ENCODE measurements at places on chromosomes 6 and 20.

DNA sequence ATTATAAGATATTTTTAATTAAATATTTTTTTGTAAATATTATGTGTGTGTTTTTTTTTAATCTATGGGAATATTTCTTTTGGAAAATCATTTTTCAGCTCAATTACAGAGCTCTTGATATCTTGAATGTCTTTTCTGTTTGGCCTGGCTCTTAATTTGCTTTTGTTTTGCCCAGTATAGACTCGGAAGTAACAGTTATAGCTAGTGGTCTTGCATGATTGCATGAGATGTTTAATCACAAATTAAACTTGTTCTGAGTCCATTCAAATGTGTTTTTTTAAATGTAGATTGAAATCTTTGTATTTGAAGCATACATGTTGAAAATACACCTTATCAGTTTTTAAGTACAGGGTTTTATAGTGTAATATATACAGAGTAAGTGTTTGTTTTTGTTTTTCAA lies 2.6 kb downstream of the ID4 start:
- H3K4me3 ChIP-seq = peak overlapping the region; percentile 90
- peaks cover 44% of the 10 kb centered on the region for H3K4me1 ChIP-seq
- H3K27ac ChIP-seq = peak overlapping the region; percentile 98
- DNase-seq = no peak
- H3K27me3 ChIP-seq = no peaks in the 10 kb centered on the region

GRCh38 chr6:92196325-92196724 lies 1223.0 kb downstream of the EPHA7 start:
- H3K27ac ChIP-seq = no peak overlapping the region
- no peak overlapping the region for H3K4me3 ChIP-seq
- no peaks in the 10 kb centered on the region for H3K27me3 ChIP-seq
- H3K4me1 ChIP-seq = no peaks in the 10 kb centered on the region
- H3K36me3 ChIP-seq = no peaks in the 10 kb centered on the region

DNA sequence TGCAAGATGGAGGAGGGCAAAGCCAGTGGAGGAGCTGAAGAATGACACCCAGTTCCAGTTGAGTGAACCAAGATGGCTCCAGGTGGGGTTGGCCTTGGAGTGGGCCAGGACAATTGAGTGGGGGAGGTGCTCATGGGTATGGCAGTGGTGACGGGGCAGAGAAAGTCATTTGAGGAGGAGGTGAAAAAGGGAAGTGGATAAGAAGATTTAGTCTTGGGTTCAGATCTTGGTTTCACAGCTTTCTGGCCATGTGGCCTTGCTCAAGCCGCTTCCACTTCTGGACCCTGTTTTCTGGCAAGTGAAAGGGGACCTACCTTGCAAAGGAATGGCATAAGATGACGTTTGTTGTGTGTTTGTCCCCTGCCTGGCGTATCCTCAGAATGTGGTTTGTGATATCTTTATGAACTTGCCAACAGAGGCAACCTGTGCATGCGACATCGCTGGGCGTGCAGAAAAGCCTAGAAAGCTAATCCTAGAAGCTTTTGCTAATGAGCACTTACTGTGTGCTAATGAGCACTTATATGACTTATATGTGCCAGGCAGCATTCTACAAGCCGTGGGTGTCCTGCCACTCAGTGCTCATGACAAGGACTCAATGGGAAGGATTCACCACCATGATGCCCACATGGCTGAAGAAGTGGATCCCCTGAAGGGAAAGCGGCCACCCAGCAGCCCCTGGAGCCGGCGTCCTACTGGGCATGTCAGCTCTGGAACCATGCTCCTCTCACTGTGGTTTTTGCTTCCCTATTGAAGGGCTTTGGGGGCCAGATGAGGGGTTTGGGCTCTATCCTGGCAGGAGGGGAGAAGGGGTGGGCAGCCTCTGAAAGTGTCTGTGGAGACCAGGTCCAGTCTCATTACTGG lies 23.6 kb upstream of the STX16 start:
- H3K36me3 ChIP-seq = no peaks in the 10 kb centered on the region
- H3K4me3 ChIP-seq = no peak overlapping the region
- H3K27me3 ChIP-seq = no peaks in the 10 kb centered on the region
- H3K27ac ChIP-seq = no peak overlapping the region

- no peaks in the 10 kb centered on the region for H3K36me3 ChIP-seq
- H3K4me3 ChIP-seq = peak overlapping the region; percentile 16
- DNase-seq = no peak
These were observed 18.6 kb downstream of the TAB2 start for GRCh38 chr6:149335924-149336608.

GRCh38 chr6:14754751-14755513 lies 490.9 kb upstream of the JARID2 start:
- no peak for DNase-seq
- H3K4me3 ChIP-seq = no peak overlapping the region
- H3K27ac ChIP-seq = no peak overlapping the region
- H3K36me3 ChIP-seq = no peaks in the 10 kb centered on the region
- no peaks in the 10 kb centered on the region for H3K27me3 ChIP-seq

DNA sequence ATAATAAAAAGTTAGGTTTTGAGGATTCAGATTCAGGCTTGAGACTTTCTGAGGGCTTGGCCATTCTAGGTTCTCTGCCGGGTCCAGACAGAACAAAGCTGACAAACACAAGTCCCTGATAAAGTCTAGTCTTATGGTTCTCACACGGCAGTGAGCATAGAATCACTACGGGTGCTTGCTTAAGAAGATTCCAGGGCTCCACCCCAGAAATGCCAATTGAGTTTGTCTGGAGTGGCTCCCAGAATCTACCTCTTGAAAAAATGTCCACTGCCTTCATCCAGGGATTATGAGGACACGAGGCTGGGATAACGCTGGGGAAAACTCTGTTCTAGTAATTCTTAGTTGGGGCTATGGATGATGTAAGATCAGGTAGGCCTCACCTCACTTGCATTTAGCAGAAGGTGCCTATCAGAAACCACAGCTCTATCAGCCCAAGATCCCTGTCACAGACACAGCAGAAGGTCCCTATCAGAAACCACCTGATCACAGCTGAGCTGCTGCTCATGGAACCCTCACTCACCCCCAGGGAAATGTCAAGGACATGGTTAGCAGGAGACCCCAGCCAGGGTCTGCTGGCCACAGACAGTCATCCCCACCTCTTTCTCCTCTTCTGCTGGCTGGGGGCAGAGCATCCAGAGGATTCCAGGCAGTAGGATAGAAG lies 52.3 kb downstream of the RAB44 start:
- DNase-seq = no peak
- H3K4me3 ChIP-seq = no peak overlapping the region
- no peak overlapping the region for H3K27ac ChIP-seq
- H3K27me3 ChIP-seq = no peaks in the 10 kb centered on the region

DNA sequence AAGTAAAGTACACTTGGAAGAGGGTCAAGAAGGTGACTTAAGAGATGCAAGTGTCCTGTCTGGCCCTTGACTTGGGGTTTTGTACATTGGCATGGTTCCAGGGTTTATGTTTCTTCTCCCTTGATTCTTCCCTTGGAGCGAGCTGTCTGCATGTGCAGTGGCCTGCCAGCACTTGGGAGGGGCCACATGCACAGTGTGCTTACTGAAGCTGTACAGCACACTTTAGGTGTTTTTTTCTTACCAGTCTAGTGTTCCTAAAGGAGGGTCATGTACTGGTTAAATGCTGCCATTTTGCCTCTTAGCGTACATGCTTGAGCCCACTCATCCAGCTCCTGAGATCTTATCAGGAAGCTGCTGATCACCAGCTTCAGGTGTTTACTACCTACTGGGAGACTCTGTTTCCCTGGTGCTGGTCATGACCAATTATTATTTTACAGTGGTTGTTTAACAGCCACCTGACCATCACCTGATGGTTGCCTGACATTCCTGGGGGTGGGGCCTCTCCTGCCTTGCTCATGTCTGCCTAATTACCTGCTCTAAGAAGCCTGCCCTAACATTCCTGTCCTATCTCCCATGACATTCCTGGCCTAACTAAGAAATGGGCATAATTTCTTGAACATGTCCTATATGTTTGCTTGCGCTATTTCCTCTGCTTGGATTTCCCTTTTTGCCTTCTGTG lies 182.9 kb downstream of the MCHR2 start:
- no peaks in the 10 kb centered on the region for H3K36me3 ChIP-seq
- H3K27ac ChIP-seq = no peak overlapping the region
- DNase-seq = no peak

- no peak overlapping the region for H3K4me3 ChIP-seq
- H3K27me3 ChIP-seq = no peaks in the 10 kb centered on the region
- DNase-seq = no peak
- H3K36me3 ChIP-seq = no peaks in the 10 kb centered on the region
These were observed 604.7 kb downstream of the RFPL4B start for GRCh38 chr6:112951829-112952228.

GRCh38 chr20:16224836-16225235 lies 348.4 kb downstream of the KIF16B start:
- no peaks in the 10 kb centered on the region for H3K4me1 ChIP-seq
- H3K27ac ChIP-seq = no peak overlapping the region
- no peak overlapping the region for H3K4me3 ChIP-seq
- H3K27me3 ChIP-seq = no peaks in the 10 kb centered on the region
- no peaks in the 10 kb centered on the region for H3K36me3 ChIP-seq

DNA sequence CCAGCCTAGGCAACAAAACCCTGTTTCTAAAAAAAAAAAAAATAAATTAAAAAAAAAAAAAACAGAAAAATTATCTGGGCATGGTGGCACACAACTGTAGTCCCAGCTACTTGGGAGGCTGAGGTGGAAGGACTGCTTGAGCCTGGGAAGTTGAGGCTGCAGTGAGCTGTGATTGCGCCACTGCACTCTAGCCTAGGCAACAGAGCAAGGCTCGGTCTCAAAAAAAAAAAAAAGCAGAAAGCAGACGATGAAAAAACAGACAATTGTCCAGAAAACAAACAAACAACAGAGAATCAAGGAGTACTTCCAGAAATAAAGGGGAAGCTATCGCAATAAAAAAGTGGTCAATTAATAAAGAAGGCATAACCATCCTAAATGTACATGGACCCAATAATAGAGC lies 229.4 kb downstream of the GMDS start:
- no peak overlapping the region for H3K4me3 ChIP-seq

DNA sequence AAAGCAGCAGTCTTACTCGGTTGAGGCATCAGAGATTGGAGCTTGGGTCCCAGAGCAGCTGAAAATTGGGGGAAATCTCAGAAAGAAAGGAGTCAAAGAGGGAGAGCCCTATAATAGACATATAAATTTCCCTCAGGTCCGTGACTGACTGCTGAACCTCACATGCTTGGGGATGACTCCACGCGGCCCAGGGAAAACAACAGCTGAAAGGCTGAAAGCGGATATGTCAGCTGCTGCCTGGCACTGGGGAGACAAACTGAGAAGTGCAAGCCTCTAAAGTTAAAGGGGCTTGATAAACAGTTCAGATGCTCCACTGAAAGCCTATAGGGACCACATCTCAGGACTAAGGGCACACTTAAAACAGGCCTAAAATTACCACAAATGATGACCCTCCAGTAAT lies 255.9 kb upstream of the RIN2 start:
- no peaks in the 10 kb centered on the region for H3K36me3 ChIP-seq
- no peaks in the 10 kb centered on the region for H3K4me1 ChIP-seq
- no peaks in the 10 kb centered on the region for H3K27me3 ChIP-seq
- no peak overlapping the region for H3K27ac ChIP-seq
- H3K4me3 ChIP-seq = no peak overlapping the region

DNA sequence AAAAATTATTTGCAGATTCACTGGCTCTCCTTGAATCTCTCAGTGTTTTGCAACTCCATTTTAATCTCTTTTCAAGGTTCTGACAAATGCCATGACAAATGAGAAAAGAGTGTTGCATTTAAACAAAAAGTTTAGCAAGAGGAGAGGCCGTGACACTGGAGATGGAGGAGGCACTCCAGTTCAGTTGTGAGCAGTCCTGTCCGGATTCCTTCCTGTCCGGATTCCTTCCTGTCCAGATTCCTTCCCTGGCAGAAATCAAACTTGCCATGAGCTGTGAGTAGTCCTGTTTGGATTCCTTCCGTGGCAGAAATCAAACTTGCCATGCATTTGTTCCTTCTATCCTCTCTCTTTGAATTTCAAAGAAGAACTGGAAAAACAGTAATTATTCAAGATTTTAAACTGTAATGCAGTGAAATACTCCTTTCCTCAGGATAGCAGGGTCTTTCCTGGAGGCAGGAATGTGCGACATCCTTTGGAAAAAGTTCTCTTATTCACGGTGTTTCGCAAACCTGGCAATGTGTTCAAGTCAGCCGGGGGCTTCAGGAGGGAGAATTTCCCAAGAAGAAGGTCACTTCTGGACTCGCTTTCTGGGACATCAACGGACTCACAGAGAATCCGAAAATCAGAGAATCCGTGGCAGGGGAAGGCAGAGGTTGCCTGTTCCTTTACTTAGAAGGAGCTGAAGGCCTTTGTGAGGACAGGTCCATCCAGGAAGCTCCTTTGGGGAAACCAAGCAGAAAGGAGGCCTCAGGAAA lies 48.7 kb upstream of the DACT2 start:
- peaks cover 45% of the 10 kb centered on the region for H3K4me1 ChIP-seq
- peak overlapping the region; percentile 39 for H3K27ac ChIP-seq
- no peaks in the 10 kb centered on the region for H3K36me3 ChIP-seq
- H3K4me3 ChIP-seq = no peak overlapping the region

DNA sequence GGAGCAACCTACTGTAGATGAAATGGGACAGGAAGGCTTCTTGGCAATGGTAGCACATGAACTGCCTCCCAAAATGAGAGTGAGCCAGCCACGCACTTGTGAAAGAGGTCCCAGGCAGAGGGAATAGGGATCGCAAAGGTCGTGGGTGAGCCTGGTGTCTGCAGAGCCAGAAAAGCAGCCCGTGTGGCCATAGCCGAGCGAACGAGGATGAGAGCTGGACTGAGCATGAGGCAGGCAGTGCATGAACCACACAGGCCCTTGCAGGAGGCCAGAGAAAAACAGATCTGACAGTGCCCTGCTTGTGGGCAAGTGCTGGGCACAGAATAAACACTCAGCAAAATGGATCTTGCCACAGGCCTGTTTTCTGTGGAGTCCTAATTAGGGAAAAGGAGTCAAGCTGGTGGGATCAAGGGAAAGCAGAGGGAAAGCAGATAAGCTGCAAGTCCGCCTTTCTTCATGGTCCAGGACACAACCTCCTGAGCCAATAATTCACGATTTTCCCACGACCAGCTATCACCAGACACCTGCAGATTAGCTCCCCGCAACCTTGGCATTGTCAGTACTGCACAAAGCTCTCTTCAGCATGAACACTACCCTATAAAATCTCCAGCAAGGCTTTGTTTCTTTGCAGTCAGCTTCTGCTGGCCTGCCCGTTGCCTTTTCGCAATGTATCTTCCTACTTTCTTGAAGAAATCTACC lies 44.0 kb downstream of the GCNT2 start:
- no peaks in the 10 kb centered on the region for H3K36me3 ChIP-seq
- H3K27ac ChIP-seq = no peak overlapping the region
- H3K4me3 ChIP-seq = no peak overlapping the region
- no peaks in the 10 kb centered on the region for H3K27me3 ChIP-seq
- peaks cover 64% of the 10 kb centered on the region for H3K4me1 ChIP-seq

DNA sequence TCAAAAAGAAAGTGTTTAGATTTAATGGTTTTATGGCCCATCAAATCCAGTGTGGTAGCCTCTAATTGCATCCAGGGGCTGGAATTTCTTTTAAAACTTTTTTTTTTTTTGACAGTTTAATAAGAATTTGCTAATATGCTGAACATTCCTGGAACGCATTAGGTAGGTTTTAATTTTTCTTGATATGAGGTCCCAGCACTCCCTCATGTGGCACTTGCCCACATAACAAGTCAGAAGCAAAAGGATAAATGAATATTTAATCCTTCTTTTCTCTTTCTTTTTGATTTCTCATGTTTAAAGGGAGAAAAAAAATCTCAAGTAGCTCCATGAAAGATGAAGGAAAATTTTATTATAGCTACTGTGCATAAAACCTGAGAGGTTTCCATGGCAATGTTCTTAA lies 13.5 kb downstream of the HAO1 start:
- no peak overlapping the region for H3K27ac ChIP-seq
- H3K4me3 ChIP-seq = no peak overlapping the region
- no peaks in the 10 kb centered on the region for H3K36me3 ChIP-seq
- no peaks in the 10 kb centered on the region for H3K27me3 ChIP-seq
- DNase-seq = no peak
- no peaks in the 10 kb centered on the region for H3K4me1 ChIP-seq

Data from esophagus muscularis mucosa (tissue), 4 donors.